ENCODE measurements at places on chromosomes 5 and 9.

DNA sequence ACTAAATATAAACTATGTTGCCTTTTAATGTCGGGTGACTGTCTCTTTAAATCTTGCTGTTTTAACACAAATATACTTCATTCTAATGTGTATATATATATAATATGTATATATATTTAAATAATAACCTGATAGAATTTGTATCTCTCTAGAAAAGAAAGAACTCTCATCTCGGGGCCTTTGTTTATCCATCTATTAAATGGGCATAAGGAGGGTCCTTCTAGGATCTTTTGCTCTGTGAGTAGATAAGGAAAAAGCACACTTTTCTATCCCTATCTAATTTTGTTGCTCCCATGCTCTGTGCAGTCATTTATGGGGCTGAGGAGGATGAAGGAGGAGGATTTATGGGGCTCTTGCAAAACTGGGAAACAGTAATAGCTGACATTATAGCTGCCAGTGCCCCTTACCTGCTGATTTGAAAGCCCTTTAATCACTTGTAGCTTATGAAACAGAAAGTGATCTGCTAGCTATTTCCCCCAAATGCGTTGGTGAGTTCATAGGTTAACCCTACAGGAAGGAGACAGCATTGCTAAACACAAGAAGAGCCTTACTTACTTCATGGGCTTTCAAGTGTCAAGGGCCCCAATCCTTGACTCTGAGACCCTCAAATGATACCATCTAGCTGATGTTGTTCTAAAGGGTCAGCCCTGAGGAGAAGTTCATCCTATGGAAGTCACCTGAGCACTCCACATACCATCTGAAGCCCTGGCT is 5.8 kb upstream of the PPARGC1B start:
- no peak for DNase-seq

GRCh38 chr9:35682520-35683315 is 7.0 kb downstream of the TPM2 start:
- DNase-seq = no peak

DNA sequence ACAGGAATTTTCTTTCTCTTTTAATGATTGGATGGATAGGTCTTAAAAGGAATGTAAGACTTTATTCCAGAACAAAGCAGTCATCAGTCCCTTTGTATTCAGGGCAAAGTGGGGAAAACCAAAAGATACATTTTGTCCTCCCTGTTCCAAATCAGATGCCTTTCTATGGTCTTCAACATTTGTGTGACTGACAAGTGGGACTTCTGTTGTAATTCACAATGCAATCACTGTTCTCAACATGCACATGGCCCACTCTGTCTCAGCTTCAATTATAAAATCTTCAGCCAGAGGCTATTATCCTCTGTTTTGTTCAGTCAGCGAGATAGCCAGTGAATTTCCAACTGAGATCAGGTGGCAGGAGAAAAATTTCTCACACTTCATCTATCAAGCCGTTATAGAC is 95.5 kb upstream of the ERBIN start:
- DNase-seq = no peak

GRCh38 chr5:75622564-75622963 is 11.3 kb downstream of the ANKDD1B start:
- no peak for DNase-seq

DNA sequence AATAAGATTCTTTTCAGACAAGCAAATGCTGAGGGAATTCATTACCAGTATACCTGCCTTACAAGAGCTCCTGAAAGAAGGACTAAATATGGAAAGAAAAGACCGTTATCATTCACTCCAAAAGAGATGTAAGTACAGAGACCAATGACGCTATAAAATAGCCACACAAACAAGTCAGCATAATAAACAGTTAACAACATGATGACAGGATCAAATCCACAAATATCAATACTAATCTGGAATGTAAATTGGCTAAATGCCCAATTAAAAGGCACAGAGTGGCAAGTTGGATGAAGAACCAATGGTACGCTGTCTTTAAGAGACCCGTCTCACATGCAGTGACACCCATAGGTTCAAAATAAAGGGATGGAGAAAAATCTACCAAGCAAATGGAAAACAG is 349.6 kb upstream of the MPDZ start:
- DNase-seq = no peak

DNA sequence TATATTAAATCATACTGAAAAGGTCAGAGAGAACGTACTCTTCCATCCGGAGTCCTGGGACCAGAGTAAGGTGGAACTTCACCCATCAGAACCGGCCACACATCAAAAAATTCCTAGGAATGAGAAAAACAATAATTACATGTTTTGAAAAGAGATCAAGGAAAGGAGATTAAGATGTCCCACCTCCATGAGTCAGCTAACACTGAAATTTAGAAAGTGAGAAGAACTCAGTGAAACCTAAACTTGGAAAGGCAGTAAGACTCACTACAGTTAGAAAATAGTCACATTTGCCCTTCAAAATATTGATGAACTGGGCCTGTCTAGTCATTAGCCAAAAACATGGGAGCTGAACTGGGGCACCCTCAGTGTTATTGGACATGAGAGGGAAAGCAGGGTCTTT is 23.0 kb downstream of the PDE6A start:
- DNase-seq = no peak

- no peak for DNase-seq
Observed at GRCh38 chr5:51495672-51496071, 112.4 kb downstream of the ISL1 start.

GRCh38 chr5:99314721-99315120 is 385.9 kb upstream of the CHD1 start:
- DNase-seq = no peak

GRCh38 chr9:87428659-87429058 is 69.0 kb upstream of the DAPK1 start:
- DNase-seq = no peak

GRCh38 chr5:87069974-87070608 is 197.6 kb upstream of the RASA1 start:
- DNase-seq = peak; percentile 29

DNA sequence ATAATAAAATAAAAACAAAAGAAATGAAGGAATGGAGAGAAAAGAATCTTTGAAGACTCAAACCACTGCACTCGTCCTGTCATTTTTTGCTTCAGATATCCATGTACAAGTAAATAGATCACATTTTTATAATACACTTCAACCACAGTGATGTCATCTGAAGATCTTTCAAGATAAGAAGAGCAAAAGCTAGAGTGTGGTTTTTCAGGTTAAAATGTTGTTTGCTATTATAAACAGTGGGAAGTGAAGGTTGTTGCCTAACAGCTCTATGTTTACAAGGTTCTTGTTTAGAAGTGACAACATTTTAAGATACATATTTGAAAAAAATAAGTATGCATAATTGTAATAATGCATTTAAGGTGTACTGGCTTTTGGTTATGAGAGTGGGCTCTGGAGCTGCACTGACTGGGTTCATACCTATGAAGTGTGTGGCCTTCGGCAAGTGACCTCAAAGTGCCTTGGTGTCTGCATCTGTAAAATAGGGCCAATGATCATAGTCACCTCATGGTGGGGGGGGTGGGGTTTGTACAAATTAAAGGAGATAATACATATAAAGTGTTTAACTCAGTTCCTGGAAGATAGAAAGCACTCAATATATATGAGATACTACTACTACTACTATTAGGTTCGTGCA is 45.5 kb upstream of the IL7R start:
- no peak for DNase-seq

DNA sequence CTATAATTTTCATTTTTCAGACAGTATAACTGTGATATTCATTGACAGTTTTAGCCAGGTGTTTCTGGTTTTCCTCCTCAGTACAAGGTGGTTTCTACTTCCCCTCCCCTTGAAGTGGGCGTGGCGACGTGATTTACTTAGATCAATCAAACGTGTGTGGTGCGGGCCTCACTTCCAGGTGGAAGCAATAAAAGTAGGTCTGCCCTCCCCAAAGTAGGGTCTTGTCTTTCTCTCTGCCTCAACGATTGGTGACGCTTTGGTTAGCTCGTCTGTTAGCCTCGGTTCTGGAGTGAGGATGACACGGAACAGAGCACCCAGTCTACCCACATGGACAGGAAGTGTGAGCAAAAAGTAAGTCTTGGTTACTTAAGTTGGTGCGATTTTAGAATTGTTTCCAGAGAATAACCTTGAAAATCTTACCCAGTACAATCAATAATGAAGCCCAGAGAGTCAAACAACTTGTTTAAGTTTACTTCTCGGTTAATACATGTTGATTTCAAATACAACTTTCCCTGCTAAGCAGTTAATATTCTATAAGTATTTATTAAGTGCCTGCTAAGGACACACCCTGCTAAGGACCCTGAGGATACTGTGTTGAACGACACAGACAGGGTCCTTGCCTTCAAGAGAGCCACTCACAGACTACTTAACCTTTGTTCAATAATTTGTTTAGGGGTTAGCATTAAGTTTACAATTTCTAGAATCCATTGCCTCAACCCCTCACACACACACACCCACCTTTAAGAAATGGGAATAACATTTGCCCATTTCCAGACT is 48.4 kb downstream of the COX7C start:
- DNase-seq = no peak

- DNase-seq = no peak
Observed at GRCh38 chr5:156120777-156121176, 206.2 kb upstream of the SGCD start.

- no peak for DNase-seq
Observed at GRCh38 chr5:109928811-109929210, 239.1 kb downstream of the MAN2A1 start.

DNA sequence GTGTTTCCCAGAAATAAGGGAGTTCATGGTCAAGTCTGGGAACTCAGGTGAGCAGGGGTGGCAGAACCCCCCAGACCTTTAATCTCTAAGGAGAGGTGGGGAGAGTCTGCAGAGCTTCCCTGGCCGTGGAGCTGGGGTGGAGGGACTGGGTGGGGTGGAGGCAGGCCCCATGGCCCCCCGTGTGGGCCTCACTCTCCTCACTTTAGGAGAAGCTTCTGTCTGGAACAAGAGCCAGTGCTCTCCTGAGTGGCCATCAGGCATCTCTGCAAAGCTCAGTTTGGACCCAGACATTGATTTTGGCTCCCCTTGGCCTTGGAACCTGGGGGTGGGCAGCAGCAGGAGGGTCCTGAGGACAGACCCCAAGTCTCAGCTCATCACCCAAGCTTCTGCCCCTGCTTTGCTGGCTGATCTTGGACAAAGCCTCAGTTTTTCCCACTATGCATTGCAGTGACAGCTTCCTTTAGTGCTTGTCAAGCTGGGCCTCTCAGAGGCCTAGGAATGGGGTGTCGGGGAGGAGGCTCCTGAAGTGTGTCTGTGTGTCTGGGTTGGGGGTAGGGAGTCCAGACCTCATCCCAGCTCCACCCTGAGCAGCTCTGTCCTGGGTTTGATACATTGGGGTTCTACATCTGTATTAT is 3.5 kb upstream of the GBGT1 start:
- no peak for DNase-seq

DNA sequence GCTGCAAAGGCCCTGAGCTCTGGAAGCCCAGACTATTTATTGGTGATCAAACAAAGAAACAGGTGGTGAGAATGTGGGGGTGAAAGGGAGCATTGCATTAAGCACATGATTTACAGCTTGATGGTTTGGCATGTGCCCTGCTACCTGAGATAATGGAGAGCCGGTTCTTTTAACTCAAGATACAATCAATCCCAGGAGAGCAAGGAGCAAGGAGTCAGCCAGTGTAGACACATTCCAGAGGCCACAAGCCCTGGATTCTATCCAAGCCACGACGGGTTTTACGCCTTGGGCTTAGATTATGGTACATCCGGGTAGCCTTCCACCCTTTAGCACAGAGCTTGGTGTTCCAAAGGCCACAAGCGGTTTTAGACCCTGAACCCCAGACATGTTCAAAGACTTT is 292.2 kb downstream of the CYLC2 start:
- DNase-seq = no peak

DNA sequence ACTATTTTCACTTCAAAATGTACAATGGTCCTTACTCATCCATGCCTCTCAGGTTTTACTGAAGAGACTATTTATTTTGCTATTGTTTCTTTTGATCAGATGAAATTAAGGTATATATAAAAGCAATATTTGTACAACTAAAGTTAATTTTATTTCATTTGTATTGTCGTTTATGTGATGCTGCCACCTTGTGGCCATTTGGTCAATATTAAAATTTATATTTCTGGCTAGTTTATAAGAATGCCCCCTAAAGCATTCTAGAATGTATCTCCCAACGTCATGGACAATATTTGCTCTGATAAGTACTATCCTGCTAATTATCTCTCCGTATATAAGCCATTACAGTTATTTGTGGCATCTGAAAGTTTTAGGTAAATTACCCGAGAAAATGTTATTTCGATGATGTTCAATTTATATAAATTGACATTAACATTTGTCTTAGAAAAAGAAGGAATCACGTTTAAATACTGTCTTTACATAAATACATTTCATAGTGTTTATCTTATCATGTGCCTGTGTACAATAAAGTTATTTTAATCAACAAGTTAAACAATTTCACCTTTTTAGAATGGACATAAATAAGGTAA is 680.0 kb downstream of the TAF11L14 start:
- DNase-seq = peak; percentile 22

DNA sequence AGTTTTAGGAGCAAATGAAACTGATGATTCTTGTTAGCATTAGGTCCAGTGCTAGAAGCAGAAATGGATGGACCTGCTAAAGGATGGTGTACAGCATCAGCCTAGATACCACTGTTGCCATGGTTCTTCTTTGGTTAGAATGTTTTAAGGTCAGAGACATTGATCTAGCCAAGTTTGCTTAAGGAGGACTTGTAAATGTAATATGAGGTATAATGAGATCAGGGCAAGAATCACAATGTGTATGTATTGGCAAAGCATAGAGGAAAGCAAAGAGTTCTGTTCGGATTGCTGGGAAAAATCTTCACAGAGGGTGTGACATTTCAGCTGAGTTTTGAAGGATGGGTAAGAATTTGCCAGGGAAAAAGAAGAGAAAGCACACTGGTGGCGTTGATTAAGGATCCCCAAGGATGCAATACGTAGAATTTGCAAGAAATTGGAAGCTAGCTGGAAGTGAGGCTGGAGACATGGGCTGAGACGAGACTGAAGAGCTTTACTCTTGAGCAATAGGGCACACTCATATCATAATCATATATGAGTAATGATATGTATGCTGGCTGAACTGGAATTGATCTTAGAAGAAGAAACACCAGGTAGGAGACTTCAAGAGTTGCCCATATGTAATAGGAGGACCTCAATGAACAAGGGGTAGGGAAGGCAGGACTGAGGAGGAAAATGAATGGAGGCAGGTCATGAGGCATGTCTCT is 102.0 kb downstream of the ZNF462 start:
- no peak for DNase-seq

GRCh38 chr9:24614070-24614469 is 68.4 kb upstream of the IZUMO3 start:
- DNase-seq = no peak
